Gastroesophageal sphincter (tissue), 4 donors: ENCODE measurements at places on chromosomes 3 and 15. TPM values are rescaled to one million over a fixed set of nuclear protein-coding genes. Genes with fewer than 3 reads are reported as not detected.

Gene FAM174B
- total RNA-seq, result 11.5 TPM

Gene THRB
- total RNA-seq, result 53.4 TPM

Gene SLC51A
- not detected for total RNA-seq

Gene RNU6-1
- total RNA-seq, result not detected

Gene ARL14
- total RNA-seq, result not detected

Gene CISH
- total RNA-seq, result 3.5 TPM

Gene LNP1
- total RNA-seq, result 3.5 TPM

Gene SERF2
- 789 TPM for total RNA-seq
